ENCODE measurements at places on chromosomes 7 and 10.
A peak's percentile ranks its signal among the peaks of the same experiment; 100 is the strongest.

GRCh38 chr10:92530891-92531535, 42.9 kb downstream of the IDE start:
- no peak for DNase-seq

- peak; percentile 12 for DNase-seq
Observed at GRCh38 chr10:14186245-14186644, 144.5 kb downstream of the FRMD4A start.

- DNase-seq, result no peak
Observed at GRCh38 chr10:132418527-132419416, 21.8 kb downstream of the PWWP2B start.

DNA sequence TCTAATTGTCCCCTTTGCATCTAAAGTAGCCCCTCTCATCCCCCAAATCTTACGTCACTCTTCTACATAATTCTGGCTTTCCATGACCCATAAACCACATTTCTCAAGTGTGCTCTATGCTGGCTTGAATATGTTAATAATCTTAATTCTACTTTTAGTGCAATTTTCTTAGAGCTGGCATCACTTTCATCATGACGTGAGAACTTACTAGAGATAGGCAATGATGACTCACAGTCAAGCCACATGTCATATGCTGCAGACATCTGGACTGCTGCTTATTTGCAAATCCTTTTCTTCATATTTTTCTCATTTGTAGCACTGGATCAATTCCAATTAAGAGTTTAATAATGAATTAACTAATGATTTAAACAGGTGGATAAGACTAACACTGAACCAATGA, 260.7 kb upstream of the PRKCQ start:
- peak; percentile 20 for DNase-seq

GRCh38 chr10:37467246-37467645, 341.8 kb downstream of the ANKRD30A start:
- DNase-seq, result no peak

- DNase-seq, result peak; percentile 23
Observed at GRCh38 chr7:155533827-155534690, 12.3 kb downstream of the CNPY1 start.

- no peak for DNase-seq
Observed at GRCh38 chr10:62745581-62745980, 58.9 kb upstream of the ADO start.

- DNase-seq, result no peak
Observed at GRCh38 chr7:77735457-77735856, 39.2 kb downstream of the RSBN1L start.

DNA sequence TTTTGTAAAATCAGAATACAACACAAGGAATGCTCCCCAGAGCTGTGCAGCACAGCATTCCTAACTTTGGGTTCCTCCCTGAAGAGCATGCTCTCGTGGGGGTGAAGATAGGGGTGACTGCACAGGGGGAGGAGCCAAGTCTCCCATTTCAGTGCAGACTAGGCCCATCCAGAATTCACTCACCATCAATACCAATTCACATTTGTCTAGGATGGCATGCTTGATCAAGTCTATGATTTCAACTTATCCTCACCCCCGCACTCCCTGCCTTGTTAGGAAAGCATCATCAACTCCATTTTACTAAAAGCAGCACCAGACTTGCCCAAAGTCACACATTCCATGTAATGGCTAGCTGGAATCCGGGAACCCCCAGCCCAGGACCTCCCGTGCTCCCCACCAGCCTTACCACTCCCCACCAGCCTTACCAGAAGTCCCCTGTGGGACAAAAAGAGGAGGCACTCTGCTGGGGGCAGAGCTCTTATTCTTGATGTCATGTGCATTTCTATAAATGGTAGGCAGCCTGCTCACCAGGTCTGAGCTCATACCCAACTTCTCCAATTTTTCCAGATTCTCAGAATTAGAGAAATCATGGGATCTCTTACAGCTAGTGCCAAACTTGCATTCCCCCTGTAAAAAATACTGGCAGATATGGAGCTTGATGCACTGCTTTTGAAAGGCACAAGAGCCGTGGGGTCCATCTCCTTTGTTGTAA, 6.2 kb downstream of the PARP12 start:
- DNase-seq, result no peak

GRCh38 chr7:96921231-96921630, 84.1 kb upstream of the DLX6 start:
- DNase-seq, result no peak

- DNase-seq, result no peak
Observed at GRCh38 chr7:48511080-48511479, 339.8 kb downstream of the ABCA13 start.

DNA sequence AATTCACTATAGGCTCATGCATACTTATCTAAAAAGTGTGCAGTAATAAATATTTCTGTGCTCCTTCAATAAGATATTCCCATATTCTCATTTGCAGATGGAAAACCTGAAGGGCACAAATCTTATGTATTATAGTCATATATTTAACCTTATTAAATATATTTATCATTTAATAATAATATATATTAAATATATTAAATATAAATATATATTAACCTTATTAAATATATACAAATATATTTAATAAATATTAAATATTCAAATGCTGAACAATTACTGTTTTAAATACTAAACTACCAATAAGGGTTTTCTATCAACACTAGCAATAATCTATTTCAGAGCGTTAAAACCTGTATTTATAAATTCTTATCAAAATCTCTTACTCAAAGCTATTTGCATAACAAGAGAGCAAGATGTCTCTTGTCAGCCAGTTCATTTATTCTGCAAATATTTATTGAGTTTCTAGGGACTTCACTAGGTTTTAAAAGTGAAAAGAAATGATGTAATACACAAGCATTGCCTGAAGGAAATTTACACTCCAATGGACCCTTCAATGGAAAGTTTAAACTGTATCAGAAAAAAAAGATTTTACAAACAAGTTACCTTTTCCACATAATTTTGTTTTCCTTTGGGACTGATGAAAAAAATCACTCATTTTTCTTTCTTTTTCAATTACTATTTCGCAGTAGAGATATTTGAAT, 159.2 kb downstream of the AGMO start:
- no peak for DNase-seq

DNA sequence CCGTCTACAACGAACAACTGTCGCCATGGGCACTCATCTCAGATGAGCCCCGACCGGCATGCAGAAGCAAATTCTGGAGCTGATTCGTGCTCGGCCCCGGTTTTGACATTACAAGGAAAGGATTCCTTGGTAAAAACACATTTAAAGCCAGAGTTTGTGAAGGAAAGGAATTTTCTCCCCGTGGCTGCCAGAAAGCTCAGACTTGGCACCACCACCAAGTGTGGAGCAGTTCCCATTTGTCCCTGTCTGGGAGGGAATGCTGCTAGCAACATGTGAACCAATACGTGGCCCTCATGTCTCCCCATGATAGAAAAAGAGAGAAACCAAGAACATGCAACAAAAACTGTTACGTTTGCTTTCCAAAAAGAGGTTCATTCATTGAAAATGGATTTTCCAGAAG, 55.2 kb upstream of the DDC start:
- DNase-seq, result no peak

- DNase-seq, result no peak
Observed at GRCh38 chr10:116071453-116072148, 201.4 kb downstream of the GFRA1 start.

DNA sequence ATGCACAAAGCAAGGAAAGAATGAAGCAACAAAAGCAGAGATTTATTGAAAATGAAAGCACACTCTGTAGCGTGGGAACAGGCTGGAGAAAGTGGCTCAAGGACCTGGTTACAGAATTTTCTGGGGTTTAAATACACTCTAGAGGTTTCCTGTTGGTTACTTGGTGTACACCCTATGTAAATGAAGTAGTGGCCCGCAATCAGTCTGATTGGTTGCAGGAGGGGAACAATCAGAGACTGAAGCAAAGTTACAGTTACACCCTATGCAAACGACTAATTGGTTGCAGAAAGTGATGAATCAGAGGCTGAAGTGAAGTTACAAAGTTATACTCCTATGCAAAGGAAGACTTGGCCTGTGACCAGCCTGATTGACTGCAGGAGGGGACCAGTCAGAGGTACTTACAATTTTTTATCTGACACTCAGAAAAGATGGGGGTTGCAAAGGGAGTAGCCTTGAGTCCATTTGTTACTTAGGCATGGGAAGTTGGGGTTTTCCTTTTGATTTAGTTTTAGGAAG, 3.6 kb upstream of the MTPN start:
- peak; percentile 90 for DNase-seq

GRCh38 chr7:1942243-1942940, 272.3 kb downstream of the ELFN1 start:
- DNase-seq, result no peak

DNA sequence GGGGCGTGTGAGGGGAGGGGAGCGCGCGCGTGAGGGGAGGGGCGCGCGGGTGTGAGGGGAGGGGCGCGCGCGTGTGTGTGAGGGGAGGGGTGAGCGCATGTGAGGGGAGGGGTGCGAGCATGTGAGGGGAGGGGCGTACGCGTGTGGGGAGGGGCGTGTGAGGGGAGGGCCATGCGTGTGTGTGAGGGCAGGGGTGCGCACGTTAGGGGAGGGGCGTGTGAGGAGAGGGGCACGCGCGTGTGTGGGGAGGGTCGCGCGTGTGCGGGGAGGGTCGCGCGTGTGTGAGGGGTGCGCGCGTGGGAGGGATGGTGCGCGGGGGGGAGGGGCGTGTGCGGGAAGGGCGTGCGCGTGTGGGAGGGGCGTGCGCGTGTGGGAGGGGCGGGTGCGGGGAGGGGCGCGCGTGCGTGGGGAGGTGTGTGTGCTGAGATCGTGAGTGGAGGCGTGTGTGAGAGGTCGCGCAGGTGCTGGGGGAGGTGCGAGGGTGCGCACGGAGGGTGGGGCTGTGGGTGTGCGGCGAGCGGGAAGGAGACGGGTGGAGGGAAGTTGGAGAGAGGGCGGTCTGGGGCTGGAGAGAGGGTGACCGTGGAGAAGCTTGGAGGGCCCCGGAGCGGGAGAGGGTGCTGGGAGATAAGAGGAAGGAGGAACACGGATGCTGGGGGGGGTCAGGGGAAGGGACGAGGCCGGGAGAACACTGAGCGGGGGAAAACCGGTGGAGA, 19.7 kb downstream of the MXI1 start:
- DNase-seq, result no peak

DNA sequence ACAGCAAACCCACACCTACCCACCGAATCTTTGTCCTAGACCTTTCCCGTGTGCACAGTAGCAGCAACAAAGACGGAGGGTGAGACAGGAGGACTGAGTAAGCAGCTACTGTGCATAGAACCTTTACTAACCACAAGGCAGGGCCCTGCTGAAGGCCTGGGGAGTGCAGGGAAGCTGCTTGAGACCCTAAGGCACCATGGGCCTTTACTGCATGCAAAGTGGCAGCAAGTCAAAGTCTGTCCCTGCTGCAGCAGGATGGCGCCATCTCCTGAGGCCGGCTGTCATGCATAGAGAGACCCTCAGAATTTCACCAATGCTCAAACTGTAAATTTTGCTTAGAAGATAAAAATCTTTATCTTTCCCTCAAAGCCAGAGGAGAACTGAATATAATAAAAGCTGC, 610.5 kb downstream of the ACTR3B start:
- no peak for DNase-seq

- no peak for DNase-seq
Observed at GRCh38 chr7:133535308-133535707, 282.4 kb downstream of the EXOC4 start.

- no peak for DNase-seq
Observed at GRCh38 chr7:89549768-89550167, 604.5 kb upstream of the STEAP1 start.

- no peak for DNase-seq
Observed at GRCh38 chr10:53276797-53277196, 504.2 kb upstream of the MBL2 start.

DNA sequence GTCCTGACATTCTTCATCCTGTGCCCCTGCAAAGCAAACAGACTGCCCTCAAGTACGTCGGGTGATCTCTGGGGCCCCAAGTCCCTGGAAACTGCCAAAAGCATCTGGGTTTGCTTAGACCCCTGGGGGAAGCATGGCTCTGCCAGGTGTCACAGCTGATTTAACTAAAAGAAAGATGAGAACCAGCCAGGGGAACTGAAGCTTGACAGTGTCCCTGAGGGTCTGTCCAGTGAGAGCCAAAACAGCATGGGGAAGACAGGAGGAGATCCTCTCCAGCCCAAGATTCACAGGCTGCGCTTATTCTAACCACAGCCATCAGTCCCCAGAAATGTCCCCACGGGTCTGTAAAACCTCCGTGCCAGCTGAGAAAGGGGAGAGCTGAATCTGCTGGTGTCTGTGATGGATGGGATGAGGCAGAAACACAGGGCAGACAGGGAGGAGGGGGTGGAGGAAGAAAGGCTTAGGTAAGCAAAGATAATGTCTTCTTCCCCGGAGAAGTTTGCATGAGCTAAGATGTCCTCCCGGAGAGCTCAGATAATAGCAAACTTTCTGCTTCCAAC, 21.3 kb downstream of the CCDC3 start:
- no peak for DNase-seq

- DNase-seq, result no peak
Observed at GRCh38 chr7:67738958-67739357, 742.3 kb downstream of the TYW1 start.

GRCh38 chr7:9029681-9030530, 596.5 kb downstream of the NXPH1 start:
- no peak for DNase-seq

- peak; percentile 20 for DNase-seq
Observed at GRCh38 chr7:26398427-26398755, 106.7 kb downstream of the SNX10 start.

DNA sequence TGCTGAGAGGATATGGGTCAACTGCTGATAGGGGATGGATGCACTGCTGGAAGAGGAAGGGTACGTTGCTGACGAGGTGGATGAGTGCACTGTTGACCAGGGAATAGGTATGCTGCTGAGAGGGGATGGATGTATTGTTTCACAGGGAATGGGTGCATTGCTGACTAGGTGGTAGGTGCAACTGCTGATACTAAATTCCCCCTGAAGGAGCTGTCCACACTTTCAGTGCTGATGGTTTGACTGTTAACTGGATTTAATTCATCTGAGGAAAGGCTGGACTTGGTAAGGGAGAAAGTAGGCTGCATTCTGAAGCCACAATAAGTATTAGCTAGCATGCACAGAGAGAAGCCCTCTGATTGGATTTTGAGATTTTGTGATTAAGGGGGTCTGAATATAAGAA, 1196.8 kb upstream of the PHF14 start:
- DNase-seq, result no peak

DNA sequence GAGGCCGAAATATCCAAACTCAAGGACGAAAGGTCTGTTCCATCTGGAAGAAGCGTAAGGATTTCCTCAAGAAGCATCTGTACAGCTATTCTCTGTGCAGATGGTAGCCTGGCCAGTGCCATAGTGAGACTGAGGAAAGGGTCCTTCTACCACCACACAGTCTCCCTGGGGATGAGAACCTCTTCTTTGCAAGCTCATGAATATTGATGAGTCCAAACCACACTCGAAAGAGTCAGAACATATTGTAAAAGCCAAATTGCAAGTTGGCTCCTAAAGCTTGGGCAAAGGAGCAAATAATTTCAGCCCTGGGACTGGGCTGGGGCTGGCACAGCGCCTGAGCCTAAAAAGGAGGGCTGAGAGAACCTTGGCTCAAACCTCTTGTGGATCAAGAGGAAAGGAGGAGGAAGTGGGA, 66.1 kb upstream of the PIP4K2A start:
- DNase-seq, result no peak
